ENCODE measurements at places on chromosomes 16 and 17.

GRCh38 chr17:45048795-45049563 is 2.5 kb downstream of the DCAKD start:
- no peaks in the 10 kb centered on the region for H3K36me3 ChIP-seq
- peaks cover 9% of the 10 kb centered on the region for H3K4me1 ChIP-seq
- H3K27ac ChIP-seq = no peak overlapping the region
- H3K27me3 ChIP-seq = no peaks in the 10 kb centered on the region
- H3K4me3 ChIP-seq = no peak overlapping the region
- no peak for DNase-seq

DNA sequence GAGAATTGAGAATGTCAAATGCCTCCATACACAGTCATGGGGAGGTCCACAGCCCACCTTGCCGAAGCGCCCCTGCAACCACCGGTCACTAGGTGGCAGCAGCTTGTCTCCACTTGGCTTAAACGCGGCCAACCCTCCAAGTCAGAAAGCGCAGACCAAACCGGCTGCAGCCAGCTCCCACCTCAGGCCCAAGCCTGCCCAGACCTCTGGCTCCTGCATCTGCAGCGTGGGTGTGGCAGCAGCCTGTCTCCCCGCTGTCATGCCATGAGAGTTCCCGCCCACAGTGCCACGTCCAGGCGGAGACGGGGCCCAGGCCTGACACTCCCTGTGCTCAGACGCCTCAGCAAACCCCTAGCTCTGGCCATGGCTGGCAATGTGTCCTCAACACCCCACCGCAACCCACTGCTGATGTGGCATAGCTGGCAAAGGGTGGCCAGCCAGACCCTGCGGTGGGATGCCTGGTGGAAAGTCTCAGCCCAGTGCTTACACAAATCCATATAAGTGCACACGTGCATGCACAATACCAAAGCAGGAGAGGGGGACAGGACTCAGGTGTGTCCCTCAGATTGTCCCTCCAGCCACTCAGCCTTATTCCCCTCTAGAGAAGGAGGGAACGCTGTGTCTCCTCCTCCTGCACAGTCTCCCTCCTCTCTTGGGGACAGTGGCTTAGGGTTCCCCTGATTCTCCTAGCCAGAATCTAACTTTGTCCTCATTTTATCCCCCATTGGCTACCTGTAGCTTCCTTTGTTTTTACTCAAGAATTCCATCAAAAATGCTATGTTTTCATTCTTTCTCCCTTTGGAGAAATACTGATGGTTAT is 10.9 kb downstream of the COPZ2 start:
- DNase-seq = peak; percentile 92
- peaks cover 36% of the 10 kb centered on the region for H3K4me1 ChIP-seq
- no peak overlapping the region for H3K4me3 ChIP-seq
- H3K36me3 ChIP-seq = no peaks in the 10 kb centered on the region
- no peak overlapping the region for H3K27ac ChIP-seq

GRCh38 chr17:51647826-51648225 is 387.5 kb downstream of the UTP18 start:
- no peak overlapping the region for H3K4me3 ChIP-seq
- no peak for DNase-seq
- H3K27me3 ChIP-seq = no peaks in the 10 kb centered on the region
- H3K36me3 ChIP-seq = no peaks in the 10 kb centered on the region
- H3K4me1 ChIP-seq = no peaks in the 10 kb centered on the region

DNA sequence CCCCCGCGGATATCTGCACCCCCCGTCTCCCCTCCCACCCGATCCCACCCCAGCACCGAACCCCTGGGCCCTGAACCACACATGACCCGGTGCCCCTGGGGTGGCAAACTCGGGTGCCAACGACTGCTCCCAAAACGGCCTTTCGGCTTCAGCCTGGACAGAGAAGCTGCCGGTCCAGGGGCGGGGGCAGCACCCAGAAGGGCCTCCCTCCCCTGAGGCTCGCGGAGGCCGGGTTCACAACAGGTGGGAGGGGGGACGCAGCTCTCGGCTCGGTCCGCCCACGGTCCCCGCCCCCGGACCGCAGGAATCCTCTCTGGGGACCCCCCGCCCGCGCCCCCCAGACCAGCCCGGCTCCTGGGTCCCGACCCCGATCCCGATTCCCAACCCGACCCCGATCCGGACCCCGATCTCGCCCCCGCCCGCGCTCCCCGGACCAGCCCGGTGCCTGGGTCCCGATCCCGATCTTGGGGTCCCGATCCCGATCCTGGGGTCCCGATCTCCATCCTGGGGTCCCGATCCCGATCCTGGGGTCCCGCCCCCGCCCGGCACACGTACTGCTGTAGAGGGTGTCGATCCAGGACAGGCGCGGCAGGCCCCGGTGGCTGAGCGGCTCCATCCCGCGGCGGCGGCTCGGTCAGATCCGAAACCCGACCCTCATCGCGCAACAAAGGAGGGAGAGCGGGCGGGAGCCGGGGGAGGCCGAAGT is 516 bp downstream of the ABR start:
- no peak overlapping the region for H3K27ac ChIP-seq
- H3K4me1 ChIP-seq = peaks cover 37% of the 10 kb centered on the region
- no peak for DNase-seq
- H3K27me3 ChIP-seq = no peaks in the 10 kb centered on the region
- peaks cover 5% of the 10 kb centered on the region for H3K36me3 ChIP-seq

DNA sequence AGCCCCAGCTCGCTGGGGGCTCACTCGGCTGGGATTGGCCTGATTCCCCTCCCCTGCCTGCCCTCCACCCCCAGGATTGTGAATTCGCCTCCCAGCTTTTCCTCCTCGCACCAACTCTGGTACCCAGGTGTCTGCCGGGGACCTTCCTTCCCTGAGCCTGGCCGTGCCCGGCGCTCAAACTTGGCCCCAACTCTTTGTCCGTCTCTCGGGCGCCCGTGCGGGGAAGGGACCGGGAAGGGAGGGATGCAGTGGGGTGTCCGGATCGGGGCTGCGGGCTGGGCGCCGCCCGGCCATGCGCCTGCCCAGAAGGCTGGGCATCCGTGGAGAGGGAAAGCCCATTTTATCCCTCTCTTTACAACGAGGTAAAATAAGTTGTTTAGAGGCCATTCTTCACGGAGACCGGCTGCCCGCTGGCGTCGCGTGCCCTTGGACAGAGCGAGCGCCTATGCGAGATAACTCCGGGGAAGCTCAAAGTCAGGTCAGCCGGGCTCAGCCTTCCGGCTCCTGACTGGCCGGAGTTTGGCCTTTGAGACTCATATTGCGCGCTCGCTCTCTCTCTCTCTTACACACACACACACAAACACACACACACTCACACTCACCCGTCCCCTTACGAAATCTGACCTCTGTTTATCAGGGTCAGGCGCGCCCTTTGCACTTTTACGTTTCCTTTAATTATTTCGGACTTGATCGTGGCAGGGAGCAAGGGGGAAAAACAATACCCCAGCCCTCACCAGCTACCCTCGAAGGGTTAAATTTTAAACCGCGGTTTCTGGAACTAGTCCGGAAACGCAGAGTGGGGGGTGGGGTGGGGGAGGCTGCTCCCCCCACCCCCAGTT is 774 bp upstream of the MAF start:
- peak overlapping the region; percentile 77 for H3K4me3 ChIP-seq
- peak; percentile 80 for DNase-seq
- H3K36me3 ChIP-seq = no peaks in the 10 kb centered on the region
- H3K27ac ChIP-seq = peak overlapping the region; percentile 91
- peaks cover 3% of the 10 kb centered on the region for H3K4me1 ChIP-seq
- no peaks in the 10 kb centered on the region for H3K27me3 ChIP-seq

DNA sequence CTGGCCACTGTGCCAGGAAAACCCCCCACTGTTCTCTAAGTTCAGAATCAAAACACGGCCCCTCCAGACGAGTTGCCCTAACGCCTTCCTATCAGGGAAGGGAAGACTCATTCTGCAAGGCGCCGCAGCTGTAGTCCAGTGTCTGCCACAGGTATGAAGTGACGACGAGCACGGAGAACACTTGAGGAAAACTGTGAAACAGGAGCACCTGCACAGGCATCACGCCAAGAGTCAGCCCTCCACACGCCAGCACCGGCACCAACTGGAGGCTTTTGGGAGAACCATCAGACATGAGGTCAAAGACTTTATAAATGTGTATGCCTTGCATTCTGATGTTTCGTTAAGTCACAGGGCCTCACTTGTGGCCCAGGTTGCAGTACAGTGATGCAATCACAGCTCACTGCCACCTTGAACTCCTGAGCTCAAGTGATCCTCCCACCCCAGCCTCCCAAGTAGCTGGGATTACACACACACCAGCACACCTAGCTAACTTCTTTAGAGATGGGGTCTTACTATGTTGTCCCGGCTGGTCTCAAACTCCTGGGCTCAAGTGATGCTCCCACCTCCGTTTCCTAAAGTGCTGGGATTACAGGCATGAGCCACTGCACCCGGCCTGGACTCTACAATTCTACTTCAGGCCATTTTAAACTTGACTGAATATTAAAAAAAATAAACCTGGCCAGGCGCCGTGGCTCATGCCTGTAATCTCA is 22.9 kb downstream of the KLHDC4 start:
- no peak for DNase-seq
- H3K4me1 ChIP-seq = no peaks in the 10 kb centered on the region
- H3K27ac ChIP-seq = no peak overlapping the region
- no peaks in the 10 kb centered on the region for H3K27me3 ChIP-seq

GRCh38 chr16:47323241-47323640 is 137.6 kb downstream of the ITFG1 start:
- H3K27me3 ChIP-seq = no peaks in the 10 kb centered on the region
- DNase-seq = no peak
- no peaks in the 10 kb centered on the region for H3K4me1 ChIP-seq

DNA sequence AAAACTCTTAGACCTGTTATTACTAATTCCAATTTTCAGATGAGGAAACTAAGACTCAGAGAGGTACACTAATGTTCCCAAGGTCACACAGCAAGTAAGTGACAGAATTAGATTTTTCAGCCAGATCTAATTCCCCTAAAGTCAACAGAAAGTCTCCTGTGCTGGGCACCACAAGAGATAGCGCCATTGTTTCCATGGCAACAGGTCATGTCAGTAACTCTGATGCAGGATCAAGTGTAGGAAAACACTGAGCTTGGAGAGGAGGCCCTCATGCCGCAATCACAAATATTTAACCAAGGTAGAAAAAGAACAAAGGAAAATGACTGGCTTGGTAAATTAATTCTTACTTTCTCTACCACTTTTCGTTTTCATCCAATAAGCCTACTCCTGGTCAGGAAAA is 166.0 kb upstream of the CDH13 start:
- H3K27me3 ChIP-seq = no peaks in the 10 kb centered on the region
- H3K36me3 ChIP-seq = no peaks in the 10 kb centered on the region
- H3K4me3 ChIP-seq = no peak overlapping the region
- no peak overlapping the region for H3K27ac ChIP-seq

DNA sequence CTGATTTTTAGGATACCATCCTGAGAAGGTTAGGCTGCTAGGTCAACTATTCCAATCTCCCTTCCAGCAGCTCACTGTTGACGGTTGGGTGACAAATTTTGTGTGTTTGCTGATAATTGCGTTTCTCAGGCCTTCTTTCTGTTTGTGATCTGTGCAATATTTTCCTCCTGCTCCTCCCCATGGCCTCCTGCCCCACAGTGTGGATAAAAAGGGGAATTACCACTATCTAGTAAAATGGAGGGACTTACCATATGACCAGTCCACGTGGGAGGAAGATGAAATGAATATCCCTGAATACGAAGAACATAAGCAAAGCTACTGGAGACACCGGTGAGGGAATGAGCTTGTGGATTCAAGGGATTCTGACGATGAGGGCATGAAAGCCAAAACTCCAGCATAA is 9.2 kb downstream of the CHD3 start:
- peak; percentile 43 for DNase-seq
- no peaks in the 10 kb centered on the region for H3K4me1 ChIP-seq
- H3K4me3 ChIP-seq = no peak overlapping the region
- H3K27ac ChIP-seq = no peak overlapping the region
- H3K27me3 ChIP-seq = no peaks in the 10 kb centered on the region
- H3K36me3 ChIP-seq = peaks cover 97% of the 10 kb centered on the region

DNA sequence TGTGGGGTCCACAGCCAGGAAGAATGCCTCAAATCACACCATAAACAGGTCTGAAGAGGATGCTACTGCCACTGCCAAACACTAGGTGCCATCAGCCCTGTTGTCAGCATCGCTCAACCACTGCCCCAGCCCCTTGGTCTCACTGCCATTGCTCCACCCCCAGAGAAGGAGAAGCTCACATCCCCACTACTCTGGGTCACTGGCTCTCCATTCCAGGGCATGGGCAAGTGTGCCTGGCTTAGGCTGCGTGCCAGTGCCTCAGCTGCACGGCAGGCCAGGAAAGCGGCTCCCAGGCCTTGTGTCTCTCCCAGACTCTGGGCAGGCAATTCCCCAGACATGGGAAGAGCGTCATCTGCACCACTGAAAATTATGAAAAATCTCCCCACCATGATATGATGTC is 1.2 kb upstream of the IGSF6 start:
- peaks cover 24% of the 10 kb centered on the region for H3K4me1 ChIP-seq
- H3K36me3 ChIP-seq = peaks cover 12% of the 10 kb centered on the region
- DNase-seq = no peak
- no peaks in the 10 kb centered on the region for H3K27me3 ChIP-seq
- no peak overlapping the region for H3K4me3 ChIP-seq
- no peak overlapping the region for H3K27ac ChIP-seq

DNA sequence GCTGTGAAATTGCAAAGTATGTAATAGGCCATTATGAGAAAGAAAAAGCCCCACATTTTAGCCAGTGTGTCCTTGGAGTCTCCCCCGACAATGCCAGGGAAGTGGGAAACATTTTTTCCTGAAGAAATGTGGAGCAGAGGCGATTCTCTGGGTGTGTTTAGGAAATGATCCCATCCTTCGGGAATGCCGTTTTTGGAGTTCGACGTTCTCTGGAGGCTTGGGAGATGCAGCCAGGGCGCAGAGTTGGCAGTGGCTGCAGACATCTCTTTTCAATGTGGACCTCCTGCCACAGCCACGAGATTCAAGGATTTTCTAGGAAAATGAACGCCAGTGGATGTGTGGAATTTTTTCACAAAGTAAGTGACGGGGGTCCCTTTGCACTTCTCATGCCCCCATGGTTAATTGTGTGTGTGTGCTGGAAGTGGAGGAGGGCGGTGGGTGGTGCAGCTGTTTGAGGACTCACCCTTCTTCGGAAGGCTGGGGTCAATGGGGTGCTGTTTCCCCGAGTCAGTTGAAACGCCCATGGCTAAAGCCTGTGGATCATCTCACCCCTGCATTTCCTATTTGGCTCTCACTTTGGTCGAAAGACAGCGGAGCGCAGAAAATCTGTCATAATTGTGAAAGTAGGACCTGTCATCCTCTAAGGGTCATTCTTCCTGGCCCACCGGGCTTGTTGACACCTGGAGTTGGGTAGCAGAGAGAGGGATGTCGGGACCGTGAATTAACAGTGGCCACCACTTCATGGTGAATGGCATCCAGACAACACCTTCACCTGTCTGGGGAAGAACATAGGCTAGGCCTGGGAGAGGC is 73.2 kb downstream of the CMIP start:
- no peak overlapping the region for H3K4me3 ChIP-seq
- peaks cover 46% of the 10 kb centered on the region for H3K4me1 ChIP-seq
- no peak for DNase-seq
- no peaks in the 10 kb centered on the region for H3K36me3 ChIP-seq
- no peaks in the 10 kb centered on the region for H3K27me3 ChIP-seq
- no peak overlapping the region for H3K27ac ChIP-seq
